ENCODE measurements at places on chromosomes 5 and 9.

- peak; percentile 49 for DNase-seq
Observed at GRCh38 chr9:107174441-107174840, 108.6 kb upstream of the RAD23B start.

DNA sequence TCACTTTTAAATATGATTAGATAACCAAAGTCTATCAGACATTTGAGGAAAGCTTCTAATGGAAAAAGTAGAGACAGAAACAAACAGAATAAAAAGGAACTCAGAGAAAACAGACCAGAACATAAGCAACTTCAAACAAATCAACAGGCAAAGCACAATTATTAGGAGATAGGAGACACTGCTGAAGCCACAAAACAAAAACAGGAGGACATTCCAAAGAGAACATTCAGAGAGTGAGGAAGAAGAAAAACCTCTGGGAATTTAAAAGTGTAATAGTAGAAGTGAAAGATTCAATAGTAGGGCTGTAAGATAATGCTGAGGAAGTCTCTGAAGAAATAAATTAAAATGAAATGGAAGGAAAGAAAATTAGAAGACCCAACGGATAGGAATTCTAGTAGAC lies 83.2 kb upstream of the TBCA start:
- DNase-seq, result peak; percentile 35

DNA sequence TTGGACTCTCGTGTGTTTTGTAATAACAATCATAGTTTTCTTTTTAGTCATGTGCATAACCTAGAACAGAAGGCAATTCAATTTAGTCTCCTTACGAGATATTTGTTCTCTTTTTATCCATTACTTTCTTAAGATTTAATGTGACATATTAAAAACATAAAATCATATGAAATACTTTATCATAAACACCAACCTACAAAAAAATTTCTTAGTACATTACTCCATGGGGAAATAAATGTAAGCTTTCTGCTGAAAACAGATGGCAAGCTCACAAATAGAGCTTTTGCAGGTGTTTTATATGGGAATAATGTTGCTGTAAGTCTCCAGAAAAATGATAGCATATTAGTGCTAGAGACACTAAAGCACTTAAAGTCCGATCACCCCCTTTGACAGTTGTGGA lies 1035.2 kb upstream of the ARRDC3 start:
- DNase-seq, result peak; percentile 23

DNA sequence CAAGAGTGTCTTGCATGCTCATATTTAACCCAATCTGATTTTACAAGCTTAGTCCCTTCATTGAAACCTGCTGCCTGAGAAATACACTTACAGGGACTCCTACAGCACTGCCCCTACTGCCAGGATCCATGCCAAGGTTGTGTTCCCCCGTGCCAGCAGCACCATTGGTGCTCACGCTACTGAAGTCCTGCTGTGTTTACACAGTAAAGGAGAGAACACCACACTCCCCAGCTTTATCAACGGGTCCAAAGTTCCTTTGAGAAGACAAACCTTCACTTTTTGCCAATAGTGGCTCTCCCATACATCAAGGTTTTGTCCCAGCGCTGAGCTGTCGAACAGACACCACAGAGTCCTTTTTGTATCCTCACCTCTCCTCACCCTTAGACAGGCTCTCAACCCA lies 155.1 kb upstream of the WWC1 start:
- DNase-seq, result no peak

- DNase-seq, result no peak
Observed at GRCh38 chr5:146699138-146699537, 179.4 kb downstream of the PPP2R2B start.

GRCh38 chr9:77996696-77997095 lies 34.9 kb downstream of the GNAQ start:
- no peak for DNase-seq

DNA sequence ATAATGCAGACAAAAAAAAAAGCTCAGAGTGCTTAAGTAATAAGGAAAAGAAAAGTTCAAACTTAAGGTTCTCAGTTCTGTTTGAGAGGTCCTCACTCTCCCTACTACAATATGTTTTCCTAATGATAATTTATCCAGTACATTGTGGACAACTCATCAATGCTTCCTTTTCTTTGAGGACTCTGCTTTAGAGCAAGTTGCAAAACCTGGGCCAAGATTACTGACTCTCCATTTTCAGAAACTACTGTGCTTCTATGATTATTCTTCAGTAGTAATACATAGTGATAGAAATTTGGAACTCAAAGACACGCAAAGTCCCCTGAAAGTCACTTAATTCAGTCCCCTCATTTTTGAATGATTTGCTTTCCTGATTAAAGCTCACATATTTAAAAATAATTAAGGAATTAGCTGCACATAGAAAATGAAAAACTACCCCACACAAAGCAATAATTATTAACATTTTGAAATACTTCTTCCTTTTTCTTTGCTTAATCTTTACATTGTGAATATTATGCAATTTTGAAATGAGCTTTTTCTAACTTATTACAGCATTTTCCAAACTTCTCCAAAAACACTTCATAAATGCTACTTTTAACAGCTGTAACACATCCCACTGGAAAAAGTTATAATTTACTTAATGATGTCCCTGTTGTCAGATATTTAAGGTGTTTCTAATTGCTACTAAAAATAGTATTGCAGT lies 11.2 kb downstream of the CDKN2A start:
- no peak for DNase-seq

DNA sequence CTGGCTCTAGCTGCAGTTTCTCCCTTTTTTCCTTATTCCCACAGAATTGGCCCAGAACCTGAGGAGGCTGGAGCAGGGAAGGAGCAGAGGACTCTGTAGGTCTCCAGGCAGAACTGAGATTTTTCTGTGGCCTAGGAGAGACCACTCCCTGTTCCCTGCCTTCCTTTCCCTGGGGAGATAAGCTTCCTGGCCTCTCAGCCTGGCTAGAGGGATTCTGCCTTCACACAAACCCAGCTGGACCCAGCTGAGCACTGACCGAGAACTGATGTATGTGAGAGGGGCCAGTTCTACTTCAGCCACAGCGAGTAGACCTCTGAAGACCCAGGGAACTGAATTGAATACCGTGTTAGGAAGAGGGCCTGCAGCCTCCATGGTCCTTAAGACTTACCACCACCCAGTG lies 48.0 kb downstream of the RUSC2 start:
- DNase-seq, result no peak

DNA sequence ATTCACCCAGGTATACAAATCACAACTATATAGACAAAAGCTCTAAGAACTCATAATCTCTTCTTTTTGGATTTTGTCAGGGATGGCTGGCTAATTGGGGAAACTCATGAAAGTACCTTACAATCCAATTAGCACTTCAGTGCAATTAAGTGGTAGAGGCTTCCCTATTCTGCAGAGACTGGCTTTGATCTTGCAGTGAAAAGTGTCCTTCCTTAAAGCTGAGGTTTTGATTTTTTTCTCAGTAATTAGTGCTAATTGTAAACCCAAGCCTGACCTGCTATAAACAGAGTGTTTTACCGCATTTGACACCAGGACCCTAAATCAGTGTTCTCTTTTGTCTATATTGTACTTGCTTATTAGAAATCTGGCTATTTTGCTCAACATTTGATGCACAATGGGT lies 294.0 kb upstream of the EFNA5 start:
- DNase-seq, result no peak

DNA sequence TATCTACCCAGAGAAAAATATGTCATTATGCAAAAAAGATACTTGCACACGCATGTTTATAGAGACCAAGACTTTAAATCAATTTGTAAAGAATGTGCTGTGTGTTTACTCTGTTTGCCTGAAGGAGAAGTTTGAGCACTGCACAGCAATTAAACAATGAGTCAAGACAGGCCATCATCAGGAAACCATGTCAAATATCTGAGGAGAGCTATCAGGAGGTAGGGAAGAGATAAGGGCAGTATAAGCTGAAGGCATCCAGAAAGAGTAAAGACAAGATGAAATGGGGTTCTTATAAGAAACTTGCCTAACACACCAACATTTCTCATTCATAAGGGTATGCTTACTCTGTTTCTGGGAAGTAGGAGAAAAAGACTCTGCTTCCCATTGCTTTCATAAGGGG lies 405.8 kb upstream of the PTGER4 start:
- no peak for DNase-seq

GRCh38 chr5:52989025-52989780 lies at the start of gene ITGA2:
Gene ITGA2 (plus strand): TSS chr5:52989352. CDS start chr5:52989469, 117 bp downstream.
- peak; percentile 37 for DNase-seq

- DNase-seq, result peak; percentile 15
Observed at GRCh38 chr5:7759257-7759871, 91.6 kb downstream of the CFAP90 start.

- peak; percentile 51 for DNase-seq
Observed at GRCh38 chr5:54243483-54244080, 66.8 kb downstream of the ARL15 start.

- DNase-seq, result peak; percentile 59
Observed at GRCh38 chr9:15935661-15936305, 382.9 kb downstream of the CCDC171 start.

GRCh38 chr5:160312134-160312959 lies at the start of gene CCNJL:
Gene CCNJL (minus strand): TSS chr5:160312564. CDS start chr5:160311923, 641 bp downstream.
- DNase-seq, result no peak

- peak; percentile 24 for DNase-seq
Observed at GRCh38 chr5:104170926-104171325, 608.3 kb upstream of the NUDT12 start.

DNA sequence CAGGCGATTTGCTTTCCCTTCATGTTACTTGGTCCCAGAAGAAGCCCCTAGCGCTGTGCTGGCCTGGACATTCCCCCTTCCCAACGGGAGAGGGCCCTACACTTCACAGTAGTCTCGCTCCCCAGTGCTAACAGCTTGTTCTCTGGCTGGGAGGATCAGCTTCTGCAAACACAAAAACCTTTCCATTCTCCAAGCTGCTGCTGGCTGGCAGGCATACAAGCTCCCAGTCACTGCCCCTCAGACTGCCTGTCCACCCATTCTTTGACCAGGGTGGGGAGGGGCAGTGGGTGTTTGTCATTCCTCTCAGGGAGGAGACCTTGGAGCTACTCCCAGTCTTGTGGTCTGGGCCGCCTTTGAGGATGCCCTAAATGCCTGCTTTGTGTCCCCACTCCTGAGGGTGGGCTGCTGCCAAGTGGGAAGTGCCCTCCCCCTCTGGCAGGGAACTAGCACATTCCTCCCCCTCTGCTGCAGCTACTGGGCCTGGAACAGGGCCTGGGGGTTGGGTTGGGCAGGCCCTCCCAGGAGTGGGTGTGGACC lies 20.8 kb downstream of the ENHO start:
- peak; percentile 84 for DNase-seq

DNA sequence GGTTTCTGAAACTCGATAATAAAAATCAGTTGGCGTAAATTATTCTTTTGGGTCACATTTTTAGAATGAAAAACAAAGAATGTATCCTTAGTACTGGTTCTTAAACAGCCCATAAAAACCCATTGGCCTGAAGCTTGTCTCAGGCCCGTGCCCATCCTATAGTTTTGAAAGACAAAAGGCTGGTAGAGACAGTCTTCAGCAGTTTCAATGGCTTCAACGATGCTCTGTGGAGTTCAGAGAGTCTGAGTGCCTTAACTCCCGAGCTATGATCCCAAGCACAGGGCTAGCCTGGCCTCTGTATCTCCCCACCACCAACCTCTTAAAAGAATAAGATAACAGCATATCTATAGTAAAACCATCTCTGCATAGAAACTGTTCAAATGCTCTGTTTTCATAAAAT lies 595.0 kb downstream of the CDH12 start:
- DNase-seq, result no peak

GRCh38 chr9:75907329-75907728 lies 16.9 kb downstream of the PCSK5 start:
- no peak for DNase-seq

GRCh38 chr5:177496070-177496726 lies 1.2 kb downstream of the PDLIM7 start:
- DNase-seq, result peak; percentile 67

- no peak for DNase-seq
Observed at GRCh38 chr9:36146651-36147050, 10.1 kb downstream of the GLIPR2 start.

GRCh38 chr5:139312075-139312474 lies 18.5 kb downstream of the MATR3 start:
- no peak for DNase-seq

DNA sequence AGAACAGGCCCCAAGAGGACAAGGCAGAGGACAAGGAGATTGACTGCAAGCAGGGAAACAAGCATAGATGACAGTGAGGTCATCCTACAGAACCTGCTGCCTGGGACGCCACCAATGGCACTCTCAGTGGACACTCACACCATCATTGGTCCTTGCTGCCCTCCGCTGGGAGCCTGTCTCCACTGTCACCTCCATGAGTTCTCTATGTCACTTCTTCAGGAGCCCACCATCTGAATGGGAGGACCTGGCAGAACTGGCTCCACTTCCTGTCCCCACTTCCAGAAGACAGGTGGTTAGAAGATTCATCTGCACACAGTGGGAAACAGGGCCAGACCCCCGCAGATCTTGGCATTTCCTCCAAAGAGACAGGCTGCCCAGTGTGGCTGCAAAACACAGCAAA lies 188.9 kb downstream of the HSD17B3 start:
- DNase-seq, result no peak

GRCh38 chr9:133583586-133583985 lies 25.6 kb downstream of the FAM163B start:
- no peak for DNase-seq

- DNase-seq, result no peak
Observed at GRCh38 chr5:133323494-133324457, 272.0 kb downstream of the HSPA4 start.

- DNase-seq, result no peak
Observed at GRCh38 chr5:10172247-10172646, 77.4 kb downstream of the ATPSCKMT start.

GRCh38 chr5:159734366-159734765 lies 181.9 kb upstream of the ADRA1B start:
- DNase-seq, result no peak

- no peak for DNase-seq
Observed at GRCh38 chr5:1661831-1662558, 137.6 kb downstream of the MRPL36 start.

DNA sequence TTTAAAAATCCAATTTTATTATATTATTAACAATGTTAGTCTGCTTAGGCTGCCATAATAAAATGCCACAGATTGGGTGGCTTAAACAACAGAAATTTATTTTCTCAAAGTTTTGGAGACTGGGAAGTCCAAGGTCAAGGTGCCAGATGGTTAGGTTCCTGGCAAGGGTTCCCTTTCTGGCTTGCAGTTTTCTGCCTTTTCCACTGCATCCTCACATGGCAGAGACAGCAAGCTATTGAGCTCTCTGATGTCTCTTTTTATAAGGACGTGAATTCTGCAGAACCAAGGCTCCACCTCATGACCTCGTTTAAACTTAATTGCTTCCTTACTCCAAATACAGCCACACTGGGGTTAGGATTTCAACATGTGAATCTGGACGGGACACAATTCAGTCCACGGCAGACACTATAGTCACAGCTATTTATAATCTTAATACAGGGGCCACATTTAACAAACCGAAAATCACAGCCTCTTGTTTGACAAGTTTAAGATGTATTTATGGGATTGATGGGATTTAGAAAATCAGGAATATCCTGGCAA lies 174.9 kb upstream of the PUM3 start:
- DNase-seq, result no peak

DNA sequence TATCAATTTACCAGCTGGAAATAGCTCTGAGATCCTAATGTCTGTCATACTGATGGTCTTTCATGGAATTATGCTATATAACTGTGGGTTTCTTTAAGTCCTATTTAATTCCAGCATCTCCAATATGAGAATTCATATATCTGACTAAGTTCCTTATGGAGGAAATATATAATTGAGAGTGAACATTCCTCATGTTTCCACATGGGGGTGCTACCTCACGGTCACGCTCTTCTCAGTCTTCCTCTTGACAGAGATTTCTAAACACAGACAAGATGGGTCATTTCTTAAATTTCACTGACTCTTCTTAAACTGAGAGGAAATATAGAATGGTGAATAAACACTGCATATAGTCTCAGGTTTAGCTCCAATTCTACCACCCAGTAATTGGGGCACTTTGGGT lies 212.1 kb downstream of the SLF1 start:
- DNase-seq, result peak; percentile 8

- DNase-seq, result no peak
Observed at GRCh38 chr5:54930736-54931135, 54.7 kb downstream of the ESM1 start.

Data from AG10803 (cell line).